ENCODE measurements at places on chromosomes 11 and 22. TPM values are rescaled to one million over a fixed set of nuclear protein-coding genes. Genes with fewer than 3 reads are reported as not detected.

DNA sequence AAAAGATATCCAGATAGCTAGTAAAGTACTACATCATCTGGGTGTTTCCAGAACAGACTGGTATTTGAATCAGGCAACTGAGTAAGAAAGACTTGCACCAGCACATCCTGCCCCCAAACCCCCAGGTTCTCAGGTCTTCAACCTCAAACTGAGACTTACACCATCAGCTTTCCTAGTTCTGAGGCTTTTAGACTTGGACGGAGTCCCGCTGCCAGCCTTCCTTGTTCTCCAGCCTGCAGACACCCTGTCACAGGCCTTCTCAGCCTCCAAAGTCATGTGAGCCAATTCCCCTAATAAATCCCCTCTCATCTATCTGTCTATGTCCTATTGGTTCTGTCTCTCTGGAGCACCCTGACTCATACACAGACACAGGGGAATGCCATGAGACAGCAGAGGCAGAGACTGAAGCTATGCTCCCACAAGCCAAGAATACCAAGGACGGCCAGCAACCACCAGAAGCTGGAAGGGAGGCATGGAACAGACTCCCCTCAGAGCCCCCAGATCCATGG is 10.9 kb downstream of the SMCO4 start:
- no peak for ATAC-seq

DNA sequence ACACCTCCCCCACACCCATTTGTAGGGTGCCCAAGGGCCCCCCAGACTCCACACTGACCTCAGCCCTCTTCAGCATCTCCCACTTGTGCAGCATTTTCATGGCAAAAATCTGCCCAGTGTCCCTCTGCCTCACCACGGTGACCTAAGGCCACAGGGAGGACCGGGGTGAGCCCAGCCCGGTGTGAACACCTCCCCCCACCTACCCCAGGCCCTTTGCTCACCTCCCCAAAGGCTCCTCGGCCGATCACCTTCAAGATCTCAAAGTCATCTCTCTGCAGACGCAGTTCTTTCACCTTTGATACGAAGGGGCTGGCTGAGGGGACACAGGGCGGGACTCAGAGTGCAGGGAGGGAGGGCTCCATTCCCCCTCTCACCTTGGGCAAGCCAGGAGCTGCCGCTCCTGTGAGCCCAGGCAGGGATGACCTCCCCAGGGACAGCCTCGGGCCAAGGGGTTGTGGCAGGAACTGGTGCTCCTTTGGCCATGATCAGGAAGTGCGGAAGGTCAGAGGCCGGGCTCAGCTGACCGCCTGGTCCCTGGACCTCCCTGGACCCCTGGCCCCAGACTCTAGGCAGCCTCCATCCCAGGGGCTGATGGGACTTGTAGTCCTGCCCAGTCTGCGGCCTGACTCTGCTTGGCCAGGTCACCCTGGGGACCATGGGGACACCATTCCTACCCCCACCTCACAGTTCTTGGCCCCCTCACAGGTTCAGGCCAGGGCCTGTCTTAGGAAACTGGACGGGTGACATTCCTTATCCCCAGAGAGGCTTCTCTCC is 2.7 kb downstream of the CDC42BPG start:
- no peak for ATAC-seq

GRCh38 chr11:115126092-115126491 is 378.1 kb downstream of the CADM1 start:
- ATAC-seq, result peak; percentile 19

DNA sequence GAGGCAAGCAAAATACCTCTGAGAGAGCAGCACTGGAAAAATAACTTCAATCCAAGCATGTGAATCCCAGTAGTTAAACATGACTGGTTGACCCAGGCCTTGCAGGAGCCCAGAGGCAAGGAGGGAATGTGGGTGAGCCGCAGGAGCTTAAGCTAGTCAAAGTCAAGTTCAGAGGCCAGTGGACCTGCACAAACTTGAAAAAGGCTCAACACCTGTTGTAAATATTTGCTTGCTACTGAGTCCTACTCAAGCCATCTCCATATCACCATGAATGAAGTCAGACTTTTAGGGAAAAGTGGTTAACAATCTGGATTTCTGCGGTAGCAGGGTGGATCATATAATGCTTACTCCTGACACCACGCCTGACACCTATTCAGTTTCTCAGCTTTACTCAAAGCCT is 4.8 kb upstream of the CAT start:
- no peak for ATAC-seq

DNA sequence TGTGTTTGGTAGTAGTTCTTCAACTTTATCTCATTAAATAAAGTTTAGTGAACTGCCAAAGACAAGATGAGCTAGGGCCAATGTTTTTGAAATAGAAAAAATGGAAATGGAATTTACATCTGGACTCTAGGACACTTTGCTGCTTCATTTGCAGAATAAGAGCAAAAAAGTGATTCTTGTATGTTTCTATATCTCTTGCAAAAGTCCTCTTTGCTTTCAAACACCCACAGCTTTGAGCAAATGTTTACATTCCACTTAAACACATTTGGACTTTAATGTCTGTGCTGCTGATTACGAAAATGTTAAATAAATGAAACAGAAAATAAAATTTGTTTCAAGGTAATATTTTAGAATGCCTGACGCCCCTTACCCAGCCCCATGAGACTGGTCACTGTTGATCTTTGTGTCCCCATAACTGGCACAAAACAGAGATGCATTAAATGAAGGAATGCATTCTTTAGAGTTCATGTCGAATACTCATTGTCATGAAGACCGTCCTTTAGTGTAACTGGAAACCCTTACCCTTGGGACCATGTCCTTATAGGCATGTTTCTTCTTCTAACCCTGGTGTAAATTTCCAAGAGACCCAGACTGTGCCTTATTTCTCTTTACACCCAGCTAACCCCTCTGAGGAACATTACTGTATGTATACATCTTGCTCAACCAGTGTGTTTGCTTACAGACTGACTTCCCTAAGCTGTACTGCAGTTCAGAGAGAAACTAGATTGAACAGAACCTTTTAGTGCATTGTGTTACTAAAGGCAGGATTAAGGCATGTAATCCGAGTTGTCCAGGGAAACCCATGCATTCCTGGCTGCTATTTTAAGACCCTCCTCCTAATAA is 199.7 kb downstream of the NAV2 start:
- ATAC-seq, result no peak

DNA sequence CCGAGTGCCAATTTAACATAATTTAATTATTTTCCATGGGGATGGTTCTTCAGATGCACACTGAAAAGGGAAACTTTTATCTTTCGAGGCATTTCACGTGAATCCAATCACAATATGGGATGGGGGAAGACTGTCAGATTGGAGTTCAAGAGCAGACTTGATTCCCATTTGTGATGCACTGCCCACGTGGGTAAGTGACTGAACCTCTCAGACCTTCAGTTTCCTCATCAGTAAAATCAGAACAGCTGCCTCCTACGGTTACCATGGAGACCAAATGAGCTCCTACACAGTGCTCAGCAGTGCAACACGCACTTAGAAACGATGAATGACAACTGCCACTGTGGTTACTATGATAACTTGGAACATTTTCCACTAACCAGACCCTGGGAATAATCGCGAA is 21.7 kb downstream of the KIAA0930 start:
- no peak for ATAC-seq

- ATAC-seq, result no peak
Observed at GRCh38 chr11:46072172-46072964, 48.9 kb downstream of the PHF21A start.

- no peak for ATAC-seq
Observed at GRCh38 chr11:17073370-17074027, 4.0 kb downstream of the RPS13 start.

- ATAC-seq, result no peak
Observed at GRCh38 chr11:123696183-123696582, 41.8 kb upstream of the SCN3B start.

CDC42BPG gene
- total RNA-seq, result 0.92 TPM

DNA sequence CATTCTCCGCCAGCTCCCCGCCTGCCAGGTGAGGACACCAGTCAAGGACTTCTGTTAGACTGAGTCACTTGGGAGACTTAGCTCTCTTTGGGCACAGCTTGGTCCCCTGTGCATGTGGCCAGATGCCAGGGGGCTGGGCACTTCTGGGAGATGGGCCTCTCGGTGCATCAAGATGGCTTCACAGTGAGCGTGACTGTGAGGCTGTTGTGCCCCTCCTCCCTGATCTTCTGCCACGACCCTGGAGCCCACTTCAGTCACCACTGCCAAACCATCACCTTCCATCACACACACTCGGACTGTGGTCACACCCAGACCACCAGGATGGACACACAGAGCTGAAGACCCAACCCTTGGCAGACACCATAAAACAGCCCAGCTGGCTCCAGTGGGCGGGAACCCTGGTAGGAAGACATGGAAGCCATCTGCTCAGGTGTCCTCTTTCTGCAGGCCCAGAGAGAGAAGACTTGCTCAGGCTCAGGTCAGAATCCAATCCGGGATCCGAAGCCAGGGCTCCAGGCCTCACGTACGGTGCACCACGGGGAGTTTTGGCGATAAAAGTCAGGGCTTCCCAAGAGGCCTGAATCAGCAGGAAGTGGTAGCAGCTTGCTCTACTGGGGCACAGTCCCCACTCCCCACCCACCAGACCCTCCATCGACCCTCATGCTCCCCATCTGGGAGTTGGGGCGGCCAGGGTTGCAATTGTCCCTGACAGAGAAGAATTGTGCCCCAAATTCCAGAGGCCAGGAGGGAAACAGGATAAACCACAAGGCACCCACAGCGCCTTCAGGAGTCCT is 29.8 kb upstream of the CD5 start:
- ATAC-seq, result no peak

DNA sequence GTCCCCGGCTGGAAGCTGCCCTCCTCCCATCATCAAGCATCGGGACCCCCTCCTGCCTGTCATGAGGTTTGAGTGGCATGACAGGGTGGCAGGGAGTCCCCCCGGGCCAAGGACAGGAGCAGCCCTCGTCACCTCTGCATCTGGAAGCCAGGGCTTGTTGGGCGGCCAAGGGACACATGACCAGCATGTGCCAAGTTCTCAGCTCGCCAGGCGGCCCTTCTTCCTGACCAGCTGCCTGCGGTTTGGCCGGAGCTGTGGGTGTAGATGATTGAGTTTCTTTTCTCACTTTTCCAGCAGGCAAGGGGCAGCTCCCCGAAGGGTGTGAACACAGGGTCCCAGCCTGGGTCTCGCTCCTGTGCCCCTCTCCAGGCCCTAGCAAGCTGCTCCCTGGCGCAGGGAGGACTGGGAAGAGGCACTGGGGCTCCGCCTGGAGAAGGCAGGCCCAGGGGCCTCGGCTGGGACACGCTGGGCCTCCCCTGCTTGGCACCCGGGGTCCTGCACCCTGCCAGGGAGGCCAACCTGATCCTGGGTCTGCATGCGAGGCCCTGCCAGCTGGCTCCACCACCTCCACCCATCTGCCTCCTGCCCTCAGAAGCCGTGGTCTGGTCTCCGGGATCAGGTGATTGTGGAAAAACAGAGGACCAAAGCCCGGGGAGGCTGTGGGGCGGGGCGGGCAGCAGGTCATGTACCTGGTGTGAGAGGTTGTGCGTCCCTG is 13.4 kb downstream of the ARHGAP8 start:
- no peak for ATAC-seq

DNA sequence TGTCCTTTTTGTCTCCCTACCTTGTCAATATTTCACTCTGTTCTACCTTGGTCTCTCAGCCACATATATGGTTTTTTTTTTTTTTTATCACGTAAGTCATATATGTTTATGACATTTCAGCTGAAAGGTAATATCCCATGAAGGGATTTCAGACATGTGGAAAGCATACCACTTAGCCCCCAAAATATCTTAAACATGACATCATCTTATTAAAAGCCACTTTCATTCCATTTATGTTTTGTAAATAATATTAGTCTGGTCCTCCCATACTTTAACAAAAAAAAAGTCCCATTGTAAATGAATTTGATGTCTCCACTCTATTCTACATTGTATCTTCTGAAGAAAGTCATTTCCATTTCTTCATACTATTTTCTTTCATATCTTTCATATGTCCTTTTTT is 85.4 kb downstream of the CSTPP1 start:
- no peak for ATAC-seq

- peak; percentile 25 for ATAC-seq
Observed at GRCh38 chr11:17014833-17015626, 816 bp upstream of the PLEKHA7 start.

GRCh38 chr11:78731027-78731426 is 156.4 kb upstream of the NARS2 start:
- no peak for ATAC-seq

C22orf42 gene
- total RNA-seq, result 2.6 TPM

DNA sequence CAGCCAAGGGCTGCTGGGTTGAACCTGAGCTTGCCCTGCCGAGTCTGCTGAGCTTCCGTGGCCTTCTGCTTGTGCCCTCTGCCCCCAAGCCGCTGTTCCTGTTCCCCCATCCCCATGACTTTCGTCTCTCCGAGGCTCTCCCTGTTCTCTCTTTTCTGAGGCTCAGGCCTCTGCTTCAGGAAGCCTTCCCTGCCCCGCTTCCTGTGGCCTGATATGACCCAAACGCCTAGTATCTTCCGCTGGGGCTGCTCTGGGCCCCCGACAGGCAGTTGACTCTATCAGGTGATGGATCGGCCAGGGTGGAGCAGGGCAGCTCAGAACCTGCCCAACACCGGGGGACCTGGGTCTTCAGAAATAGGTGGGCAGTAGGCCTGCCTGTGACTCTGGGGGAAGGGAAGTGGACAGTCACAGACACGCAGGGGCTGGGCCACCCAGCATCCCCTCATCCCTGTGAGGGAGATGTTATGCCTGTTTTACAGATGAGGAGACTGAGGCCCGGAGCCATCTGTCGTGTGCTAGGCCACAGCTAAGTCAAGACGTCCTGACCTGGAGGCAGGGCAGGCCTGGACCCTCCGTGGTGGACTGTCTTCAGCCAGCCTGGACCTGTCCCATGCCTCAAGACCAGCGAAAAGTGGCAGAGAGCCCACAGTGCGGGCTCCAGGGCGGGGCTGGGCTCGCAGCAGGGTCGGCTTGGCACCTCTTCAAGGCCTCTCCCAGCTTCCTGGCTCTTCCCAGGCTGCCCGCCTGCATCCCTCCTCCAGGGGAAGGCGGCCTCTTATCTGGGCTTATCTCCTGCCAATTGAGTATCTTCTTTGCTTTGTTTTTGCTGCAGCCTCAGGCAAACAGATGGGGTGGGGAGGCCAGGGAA is 16.2 kb downstream of the BAD start:
- no peak for ATAC-seq

DNA sequence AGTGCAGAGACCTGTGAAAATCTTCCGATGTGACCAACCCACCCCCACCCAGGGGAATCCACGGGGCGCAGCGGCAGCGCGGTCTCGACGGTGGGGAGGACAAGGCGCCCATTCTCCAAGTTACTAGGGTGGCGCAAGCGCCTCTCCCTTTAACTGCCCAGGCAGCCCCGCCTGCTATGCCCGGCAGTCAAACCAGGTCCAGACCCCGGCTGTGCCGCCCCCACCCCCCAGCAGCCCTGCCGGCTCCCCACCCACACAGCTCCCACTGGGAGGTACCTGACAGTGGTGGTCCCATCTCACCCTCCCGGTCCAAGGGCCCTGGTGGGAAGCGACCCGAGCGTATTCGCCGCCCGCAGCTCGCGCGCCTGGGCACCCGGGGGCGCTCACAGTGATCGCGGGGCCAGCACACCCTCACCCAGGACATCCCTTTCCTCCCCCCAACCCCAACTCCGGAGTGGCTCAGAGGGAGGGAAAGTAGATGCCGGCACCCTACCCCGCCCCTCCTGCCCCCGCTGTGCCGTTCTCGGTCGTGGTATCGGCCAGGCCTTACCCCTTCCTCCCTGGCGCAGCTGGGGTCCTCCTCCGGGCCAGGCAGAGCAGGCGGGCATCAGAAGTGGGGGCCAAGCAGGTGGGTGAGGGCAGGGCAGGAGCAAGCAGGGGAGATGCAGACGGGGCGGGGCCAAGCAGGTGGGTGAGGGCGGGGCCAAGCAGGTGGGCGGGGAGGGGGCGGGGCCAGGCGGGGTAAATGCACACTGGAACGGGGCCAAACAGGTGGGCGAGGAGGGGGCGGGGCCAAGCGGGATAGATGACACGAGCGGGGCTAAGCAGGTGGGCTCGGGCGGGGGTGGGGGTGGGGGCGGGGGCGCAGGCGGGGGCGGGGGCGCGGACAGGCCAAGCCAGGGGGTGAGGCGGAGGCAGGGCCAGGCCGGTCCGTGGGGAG is at the start of gene TRPM5:
Gene TRPM5 (minus strand): TSS at position 634 of the 940 bp plus-strand sequence. CDS start 21,478 bp downstream, outside the sequence.
- no peak for ATAC-seq
